Stimulated activated CD4-positive, alpha-beta T cell treated with anti-CD3 and anti-CD28 coated beads, Interleukin-15, amount 100 ng/mL, for 1 hour (primary cell): ENCODE measurements at places on chromosomes 2 and 18.

DNA sequence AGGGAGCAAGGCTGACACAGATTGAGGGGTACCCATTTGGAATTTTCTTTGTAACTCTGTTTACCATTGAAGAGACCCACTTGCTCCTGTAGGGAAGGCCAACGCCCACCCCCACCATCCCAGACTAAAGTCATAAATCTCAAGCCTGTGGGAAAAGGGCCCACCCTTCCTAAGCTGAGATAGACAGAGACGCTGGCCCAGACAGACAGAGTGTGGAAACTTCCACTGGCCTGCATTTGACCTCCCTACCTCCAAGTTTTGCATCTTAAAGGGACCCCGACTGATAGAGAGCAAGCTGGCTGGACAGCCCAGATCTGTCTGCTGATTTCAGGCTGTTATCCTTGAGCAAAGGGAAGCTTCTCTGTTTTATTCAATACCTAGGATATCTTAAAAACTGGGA is 48.2 kb upstream of the SLC14A2 start:
- DNase-seq, result no peak

DNA sequence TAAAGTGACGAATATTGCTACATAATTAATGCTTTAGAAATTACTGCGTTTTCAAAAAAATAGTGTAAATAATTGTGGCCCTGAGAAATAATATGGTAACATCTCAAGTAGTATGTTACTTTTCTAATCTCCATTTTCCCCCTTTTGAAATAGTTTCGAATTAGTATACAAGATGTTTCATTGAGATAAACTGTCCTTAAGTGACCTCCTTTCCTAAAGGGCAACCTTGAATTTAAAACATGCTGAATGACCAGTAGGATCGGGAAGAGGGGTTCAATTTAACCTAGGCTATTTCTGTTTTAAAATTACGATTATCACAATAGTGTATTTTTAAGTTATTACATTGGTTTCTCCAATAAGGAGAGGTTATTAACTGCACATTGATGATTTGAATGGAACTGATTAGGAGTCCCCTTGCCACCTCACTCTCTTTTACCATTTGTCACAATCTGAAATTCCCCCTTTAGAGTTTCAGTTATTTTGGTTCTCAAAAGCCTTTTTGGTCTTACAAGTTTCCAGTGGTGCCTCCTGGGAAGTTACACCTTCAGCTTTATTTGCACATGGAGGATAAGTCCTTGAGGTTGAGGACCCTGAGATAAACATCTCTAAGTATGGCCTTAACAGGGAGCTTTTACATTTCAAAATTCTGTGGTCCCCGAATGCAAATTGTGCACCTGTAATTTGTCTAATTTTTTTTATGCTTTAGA is 2.3 kb downstream of the ACTR3 start:
- DNase-seq, result no peak

GRCh38 chr2:158325031-158325781 is 131.3 kb downstream of the CCDC148 start:
- DNase-seq, result no peak

GRCh38 chr2:240311821-240312220 is 123.6 kb upstream of the GPC1 start:
- no peak for DNase-seq

GRCh38 chr2:149586063-149586462 is 1.5 kb downstream of the MMADHC start:
- no peak for DNase-seq

GRCh38 chr2:30505500-30506180 is 58.6 kb downstream of the LCLAT1 start:
- DNase-seq, result no peak

GRCh38 chr2:165874445-165875039 is 79.0 kb downstream of the TTC21B start:
- DNase-seq, result no peak

GRCh38 chr18:9974279-9974915 is 60.6 kb downstream of the VAPA start:
- no peak for DNase-seq

GRCh38 chr2:132909427-132909826 is 239.4 kb upstream of the LYPD1 start:
- DNase-seq, result no peak

DNA sequence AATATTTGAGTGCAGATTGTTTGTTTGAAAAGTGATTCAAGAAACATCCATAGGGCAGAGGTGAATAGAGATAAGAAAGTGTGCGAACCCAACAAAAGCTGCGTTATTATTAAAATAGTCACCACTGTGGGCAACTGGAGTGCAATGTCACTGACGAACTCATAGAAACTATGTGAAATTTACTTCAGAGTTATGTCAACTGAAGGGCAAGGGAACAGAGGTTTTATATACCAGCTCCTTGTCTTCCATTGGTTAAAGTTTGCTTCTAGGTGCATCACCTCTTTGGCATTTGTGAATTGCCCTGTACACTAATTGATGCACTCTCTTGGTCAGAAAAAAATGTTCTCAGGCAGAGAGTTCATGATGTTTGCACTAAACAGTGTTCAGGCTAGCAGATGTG is 110.5 kb upstream of the NYAP2 start:
- no peak for DNase-seq

DNA sequence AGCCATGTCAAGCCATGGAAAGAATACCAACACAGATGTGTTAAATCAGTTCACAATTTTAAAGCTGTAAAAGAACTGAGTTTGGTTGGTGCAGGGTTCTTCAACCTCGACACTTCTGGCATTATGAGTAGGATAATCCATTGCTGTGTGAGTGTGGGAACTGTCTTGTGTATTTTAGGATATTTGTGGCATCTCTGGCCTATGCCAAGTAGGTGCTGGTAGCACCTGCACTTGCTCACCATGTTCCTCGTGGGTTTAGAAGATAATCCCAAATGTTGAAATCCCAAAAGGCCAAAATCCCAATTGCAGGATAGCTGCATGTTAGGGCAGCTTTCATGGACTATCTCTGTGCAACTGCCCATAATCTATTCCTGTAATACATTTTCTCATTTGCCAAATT is 3.8 kb downstream of the KRCC1 start:
- no peak for DNase-seq

GRCh38 chr2:9909106-9909505 is 42.4 kb upstream of the GRHL1 start:
- DNase-seq, result no peak

- DNase-seq, result no peak
These were observed 47.1 kb downstream of the LONRF2 start for GRCh38 chr2:100275200-100275589.

- no peak for DNase-seq
These were observed 20.6 kb downstream of the RPL37A start for GRCh38 chr2:216519154-216519762.

- no peak for DNase-seq
These were observed 141.9 kb downstream of the LCLAT1 start for GRCh38 chr2:30588994-30589393.

DNA sequence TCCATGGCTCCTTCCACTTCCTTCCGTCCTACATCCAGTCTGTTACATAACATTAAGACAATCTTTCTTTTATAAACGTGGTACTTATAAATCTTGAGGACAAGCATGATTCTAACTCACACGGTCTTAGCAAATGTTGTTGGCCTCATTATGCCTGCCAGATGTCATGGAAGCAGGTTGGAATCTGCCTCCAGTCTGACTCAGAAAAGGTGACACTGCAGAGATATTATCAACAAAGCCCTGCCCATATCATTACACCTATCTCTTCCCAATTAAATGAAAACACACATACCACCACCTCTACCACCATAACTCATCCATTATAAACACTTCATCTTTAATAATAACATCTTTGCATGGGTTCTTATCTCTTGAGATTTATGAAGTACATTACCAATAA is 334.7 kb upstream of the CHAC2 start:
- DNase-seq, result no peak

DNA sequence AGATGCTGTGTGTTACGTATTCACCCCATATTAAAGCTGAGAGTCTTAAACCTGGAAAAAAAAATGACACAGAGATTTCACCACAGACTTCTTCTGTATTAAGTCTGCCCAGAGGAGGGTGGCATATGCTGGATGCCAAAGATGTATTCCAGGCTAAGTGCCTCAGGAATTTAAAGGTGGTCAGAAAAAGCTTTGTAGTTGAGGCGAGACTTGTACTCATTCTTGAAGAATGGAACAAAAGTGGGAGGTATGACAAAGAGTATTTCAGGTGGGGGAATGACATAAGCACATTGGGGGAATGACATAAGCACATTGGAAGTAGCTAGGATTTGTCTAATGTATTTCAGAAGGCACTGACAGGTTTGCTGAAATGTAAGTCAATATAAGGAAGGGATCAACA is 98.6 kb downstream of the BABAM2 start:
- no peak for DNase-seq

DNA sequence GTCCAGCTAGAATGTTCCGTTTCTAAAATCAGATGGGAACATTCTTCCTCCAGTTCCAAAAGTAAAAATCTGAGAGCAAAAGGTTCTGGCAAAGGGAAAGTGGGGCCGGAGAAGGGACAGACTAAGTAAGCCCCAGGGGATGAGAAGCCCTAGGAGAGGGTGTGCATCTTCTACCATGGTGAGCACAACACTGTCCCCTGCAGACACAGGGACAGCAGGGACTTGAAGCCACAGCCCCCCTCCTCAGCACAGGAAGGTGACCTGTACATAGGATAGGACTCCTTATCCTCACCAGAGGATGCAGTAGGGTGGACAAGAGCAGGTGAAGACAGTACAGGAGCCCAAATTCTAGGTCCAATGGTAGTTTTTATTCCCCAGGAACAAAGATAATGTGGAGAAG is 12.6 kb upstream of the ATRAID start:
- DNase-seq, result no peak

- DNase-seq, result no peak
These were observed 37.8 kb downstream of the SLC14A2 start for GRCh38 chr18:45653090-45653489.

DNA sequence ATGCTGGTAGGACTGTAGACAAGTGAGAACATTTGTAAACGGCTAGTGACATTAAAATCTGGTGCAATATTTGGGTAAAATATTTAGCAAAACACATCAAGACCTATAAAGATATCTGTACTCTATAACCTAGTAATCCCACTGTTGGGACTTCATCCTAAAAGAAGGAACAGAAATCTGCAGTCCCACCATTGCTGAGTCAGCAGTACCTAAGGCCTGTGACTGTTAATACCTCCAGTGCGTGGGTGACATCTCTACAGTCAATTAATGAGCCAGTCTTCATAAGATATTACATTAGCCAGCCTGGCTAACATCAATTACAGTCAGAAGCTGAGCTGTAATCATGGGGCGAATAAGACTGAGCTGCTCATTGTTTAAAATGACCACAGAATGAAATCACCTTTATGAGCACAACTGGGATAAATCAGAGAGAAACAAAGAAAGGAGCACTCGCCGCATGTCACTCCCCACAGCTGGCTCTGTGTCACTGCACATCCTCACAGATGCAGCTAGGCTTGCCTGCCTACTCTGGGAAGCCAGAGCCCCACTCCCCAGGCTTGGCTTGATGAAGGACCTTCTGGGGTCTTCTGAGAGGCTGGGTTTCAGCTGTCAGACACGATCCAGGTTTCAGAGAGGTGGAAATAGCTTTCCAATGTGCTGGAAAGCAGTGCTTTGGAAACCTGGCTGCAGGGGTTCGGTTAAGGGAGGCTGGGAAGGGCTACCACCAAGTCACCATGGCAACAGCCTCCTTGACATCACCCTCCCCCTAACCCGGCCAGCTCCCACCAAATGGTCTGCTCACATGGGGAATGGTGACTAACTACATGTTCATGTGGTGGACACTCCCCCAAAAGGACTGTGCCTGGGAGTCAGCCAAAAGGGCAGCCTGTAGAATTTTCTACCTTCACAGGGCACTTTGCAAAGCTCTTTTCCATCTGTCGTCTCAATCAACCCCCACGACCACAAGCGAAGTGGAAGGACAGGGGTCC is 145.0 kb downstream of the ZBTB7C start:
- no peak for DNase-seq

GRCh38 chr2:203656522-203657287 is 49.7 kb upstream of the CD28 start:
- DNase-seq, result no peak

DNA sequence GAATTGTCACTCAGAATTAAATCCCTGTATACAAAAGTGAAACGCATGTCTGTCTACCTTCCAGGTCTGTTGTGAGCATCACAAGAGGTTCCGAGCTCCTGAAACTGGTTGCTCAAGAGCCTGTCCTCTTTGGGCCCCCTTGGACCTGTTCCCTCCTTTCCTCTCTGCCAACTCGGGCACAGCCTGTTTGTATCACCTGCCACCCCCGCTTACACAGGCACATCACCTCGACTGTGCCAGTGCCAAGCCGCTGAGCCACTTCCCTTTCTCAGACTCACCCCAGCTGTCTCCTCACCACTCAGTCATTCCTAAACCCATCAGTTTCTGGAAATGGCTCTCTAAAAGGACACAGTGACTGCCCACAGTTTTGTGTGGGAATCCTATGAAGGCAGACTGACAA is 3.1 kb downstream of the EFR3B start:
- DNase-seq, result no peak

DNA sequence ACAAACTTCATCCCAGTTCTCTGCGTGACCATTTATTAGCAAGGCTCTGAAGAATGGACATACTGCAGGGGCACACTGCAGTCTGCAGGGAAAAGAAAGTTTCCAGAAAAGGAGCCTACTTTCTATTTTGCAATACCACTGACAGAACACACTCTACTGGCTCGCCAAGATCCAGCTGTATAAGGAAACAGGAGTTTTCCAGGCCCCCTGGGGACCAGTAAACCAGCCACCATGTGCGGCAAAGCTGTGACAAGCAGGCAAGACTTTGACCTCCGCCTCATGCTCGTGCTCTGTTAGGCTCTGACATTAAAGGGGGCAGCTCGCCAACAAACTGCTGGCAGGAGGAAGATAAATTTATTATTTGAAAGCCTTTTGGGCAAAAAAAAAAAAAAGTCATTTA is 67.3 kb downstream of the CCBE1 start:
- DNase-seq, result no peak

DNA sequence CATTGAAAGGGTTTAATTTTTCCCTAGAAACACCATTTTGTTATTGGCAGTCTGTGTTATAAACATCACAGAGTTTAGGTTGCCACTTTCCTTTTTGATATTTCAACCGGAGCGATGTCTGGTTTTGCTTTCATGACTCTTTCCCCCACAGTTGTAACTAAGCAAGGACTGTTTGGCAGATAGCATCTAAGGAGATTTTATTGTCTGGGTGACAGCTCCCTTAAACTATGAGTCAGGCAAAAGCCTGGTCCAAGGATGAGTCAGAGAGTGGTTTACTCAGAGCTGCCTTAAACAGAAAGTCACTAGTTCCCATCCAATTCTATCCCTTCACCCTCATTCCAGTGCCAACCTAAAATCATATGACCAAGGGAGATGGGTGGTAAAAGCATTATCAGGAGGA is 341.6 kb upstream of the VWC2L start:
- no peak for DNase-seq

- no peak for DNase-seq
These were observed 93.0 kb upstream of the SMAD2 start for GRCh38 chr18:48023334-48024008.

- DNase-seq, result no peak
These were observed 10.3 kb upstream of the FTCDNL1 start for GRCh38 chr2:199861132-199861774.

DNA sequence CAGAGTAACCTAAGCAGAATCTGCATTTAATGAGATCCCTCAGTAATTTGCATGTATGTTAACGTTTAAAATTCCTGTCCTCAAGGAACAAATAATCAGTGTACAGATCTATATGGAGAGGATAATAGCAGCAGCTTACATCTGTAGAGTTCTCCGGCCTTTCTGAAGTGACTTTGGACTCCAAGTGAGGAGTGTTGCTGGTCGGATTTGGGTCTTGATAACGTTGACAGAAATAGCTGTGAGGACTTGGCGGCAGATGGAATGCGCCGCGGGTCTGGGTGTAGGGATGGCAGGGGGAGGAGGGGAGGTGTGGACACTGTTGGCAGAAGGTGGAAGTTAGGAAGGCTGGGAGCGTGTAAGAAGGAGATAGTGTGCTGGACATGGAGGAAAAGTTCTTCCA is 170.9 kb upstream of the GATA6 start:
- DNase-seq, result no peak
